ENCODE measurements at places on chromosomes 2 and 18.

- no peak for DNase-seq
Observed at GRCh38 chr18:23062011-23062410, 73.3 kb upstream of the CABLES1 start.

DNA sequence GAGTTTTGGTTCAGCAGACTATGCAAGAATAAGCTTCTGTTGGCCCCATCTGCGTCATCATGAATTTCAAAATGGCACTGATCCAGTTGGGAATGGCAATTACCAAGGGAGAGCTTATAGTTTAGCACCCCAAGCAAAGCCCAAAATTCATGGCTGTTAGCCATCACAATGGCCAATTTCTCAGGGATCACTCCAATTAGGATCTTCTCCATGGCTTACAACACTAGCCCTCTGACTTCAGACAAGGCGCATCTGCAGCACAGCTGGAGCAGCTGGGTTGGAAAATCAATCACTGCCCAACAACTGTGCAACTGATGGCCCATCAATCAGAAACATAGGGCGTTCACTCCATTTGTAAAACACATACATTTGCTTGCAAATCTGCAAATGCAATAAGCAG, 273.6 kb downstream of the SRBD1 start:
- DNase-seq: no peak

- DNase-seq: no peak
Observed at GRCh38 chr2:18988631-18989232, 369.7 kb downstream of the OSR1 start.

DNA sequence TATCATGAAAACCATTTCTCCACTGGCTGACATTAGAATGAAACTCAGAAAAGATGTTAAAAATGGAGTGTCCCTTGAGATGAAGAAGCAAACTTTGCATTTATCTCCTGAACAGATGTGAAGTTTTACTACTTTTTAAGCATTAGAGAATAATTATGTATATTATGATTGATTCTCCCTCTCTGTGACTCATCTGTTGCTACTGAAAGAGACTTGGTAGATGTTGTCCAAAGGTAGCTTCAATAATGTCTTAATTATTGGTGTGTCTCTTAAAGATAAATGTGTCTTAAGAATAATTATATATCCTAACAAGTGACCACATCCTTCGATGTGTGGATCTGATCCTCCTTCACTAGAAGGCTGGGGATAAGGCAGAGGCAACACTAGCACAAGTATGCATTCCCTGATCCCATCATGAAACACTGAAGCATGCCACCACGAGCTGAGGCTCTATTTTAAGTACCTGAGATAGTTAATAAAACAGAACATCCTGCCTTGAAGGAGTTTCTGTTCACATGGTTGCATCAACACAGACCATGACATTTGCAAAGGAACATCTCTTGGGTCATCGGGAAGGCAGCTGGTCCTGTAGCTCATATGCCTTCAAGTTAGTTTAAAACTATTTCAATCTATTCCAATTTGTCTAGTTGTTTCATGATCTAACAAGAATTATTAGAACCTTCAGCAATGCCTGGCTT, 15.5 kb downstream of the RND3 start:
- DNase-seq: no peak

DNA sequence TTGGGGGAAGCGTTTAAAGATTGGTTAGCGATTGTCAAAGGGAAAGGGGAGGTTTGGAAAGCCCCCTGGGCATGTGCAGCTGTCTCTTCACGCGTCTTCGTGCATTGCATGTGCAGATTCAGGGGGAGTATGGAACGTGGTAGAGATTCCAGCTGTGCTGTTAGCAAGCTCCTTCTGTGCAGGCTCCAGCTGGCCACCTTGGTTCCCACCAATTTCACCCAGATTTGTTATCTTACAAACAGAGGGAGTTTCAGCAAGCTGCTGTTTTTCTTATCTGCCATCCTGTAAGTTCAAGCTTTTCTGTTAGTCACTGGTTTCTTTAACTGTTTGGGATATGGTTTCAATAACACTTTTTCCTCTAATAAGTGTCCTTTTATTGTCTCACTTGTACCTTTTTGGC, 30.4 kb downstream of the FARP2 start:
- DNase-seq: no peak

GRCh38 chr18:79111483-79111882, 42.3 kb downstream of the ATP9B start:
- DNase-seq: no peak

GRCh38 chr18:48816554-48816953, 134.2 kb downstream of the SMAD7 start:
- DNase-seq: no peak

DNA sequence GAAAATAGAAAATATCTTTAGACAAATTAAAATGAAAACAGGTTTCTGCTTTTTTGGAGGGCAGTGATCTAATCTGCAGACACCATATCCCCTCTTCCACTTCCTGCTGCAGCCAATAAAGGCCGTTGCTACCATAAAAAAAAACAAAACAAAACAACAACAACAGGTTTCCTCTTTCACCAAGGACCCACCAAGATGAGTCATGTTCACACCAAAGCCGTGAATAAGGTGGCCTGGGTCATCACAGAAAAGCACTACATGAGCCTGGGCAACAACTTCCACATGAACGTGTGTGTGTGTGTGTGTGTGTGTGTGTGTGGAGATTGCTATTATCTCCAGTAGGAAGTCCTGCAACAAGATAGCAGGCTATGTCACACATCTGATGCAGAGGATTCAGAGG, 24.8 kb upstream of the TFCP2L1 start:
- DNase-seq: no peak

DNA sequence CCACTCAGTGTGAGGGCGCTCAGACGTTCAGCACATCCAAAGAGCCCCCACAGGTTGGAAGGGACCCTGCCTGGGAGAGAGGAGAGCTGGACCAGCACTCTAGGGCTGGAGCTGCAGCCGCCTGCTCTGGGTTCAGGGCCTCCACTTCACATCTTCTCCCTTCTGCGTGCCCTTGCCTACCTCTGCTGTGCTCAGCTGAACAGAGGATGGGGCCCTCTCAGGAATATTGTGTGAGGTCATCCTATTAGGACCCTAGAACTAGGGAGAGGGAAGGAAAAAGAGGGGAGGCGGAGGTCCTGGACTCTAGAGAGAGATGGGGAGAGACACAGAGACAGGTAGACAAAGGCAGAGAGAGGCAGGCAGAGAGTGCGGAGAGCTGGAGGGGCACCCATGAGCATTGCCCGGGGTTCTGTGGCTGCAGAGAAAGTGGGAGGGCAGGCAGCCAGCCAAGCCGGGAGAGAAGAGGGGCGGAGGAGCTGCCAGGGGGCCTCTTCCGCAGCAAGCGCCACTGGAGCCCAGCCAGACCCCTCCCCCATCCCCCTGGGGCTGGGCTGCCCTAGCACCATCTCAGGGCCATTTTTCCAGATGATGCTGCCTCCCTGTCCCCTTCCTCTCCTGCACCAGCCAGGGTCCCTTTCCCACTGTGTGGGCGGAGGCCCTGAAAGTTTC, 8.3 kb upstream of the TNS1 start:
- DNase-seq: no peak

GRCh38 chr2:166494140-166494624, at the start of gene SCN7A:
Gene SCN7A (minus strand): TSS chr2:166494249. CDS start chr2:166477696, 16,553 bp downstream.
- peak; percentile 9 for DNase-seq

DNA sequence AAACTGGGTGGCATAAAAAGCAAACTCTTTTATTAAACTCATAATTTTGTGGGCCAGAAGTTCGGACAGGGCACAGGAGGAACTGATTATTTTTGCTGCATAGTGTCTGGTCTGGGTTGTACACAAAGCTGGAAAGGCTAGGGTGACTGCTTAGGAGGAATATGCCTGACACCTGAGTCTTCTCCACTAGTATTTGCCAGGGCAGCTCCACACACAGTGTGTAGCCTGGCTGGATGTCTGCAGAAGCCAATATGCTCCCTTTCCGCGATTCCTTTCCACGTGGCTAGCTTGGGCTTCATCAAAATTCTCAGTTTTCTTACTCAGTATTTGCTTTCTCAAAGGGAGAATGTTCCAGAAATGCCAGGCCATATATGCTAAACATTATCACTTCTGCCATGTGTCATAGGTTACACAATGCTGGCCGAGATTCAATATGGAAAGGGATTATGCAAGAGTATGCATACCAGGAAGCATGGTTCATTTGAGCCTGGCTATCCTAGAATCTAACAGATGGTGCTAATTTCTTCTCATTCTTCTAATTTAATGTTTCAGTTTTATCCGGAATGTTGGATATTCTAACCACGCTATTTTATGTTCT, 142.7 kb upstream of the DOK6 start:
- DNase-seq: no peak

DNA sequence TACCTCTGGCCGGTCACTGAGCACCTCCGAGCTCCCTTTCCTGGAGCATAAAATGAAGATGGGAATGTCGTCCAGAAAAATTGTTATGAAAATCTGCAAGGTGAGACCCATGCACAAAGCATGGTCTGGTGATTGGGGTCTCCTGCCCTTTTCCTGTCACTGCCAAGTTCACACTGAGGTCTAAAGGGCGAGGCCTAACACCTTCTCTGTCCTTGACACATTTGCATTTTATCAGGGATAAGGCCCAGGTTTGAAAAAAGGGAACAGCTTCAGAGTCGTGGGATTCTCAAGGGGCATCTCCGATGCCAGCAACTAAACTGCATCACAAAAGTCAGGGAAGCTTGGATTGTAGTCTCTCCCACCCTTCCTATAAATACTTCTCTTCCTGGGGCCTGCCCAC, 24.7 kb downstream of the GNAL start:
- DNase-seq: no peak

- DNase-seq: peak; percentile 60
Observed at GRCh38 chr2:26245231-26245732, 543 bp downstream of the HADHB start.

DNA sequence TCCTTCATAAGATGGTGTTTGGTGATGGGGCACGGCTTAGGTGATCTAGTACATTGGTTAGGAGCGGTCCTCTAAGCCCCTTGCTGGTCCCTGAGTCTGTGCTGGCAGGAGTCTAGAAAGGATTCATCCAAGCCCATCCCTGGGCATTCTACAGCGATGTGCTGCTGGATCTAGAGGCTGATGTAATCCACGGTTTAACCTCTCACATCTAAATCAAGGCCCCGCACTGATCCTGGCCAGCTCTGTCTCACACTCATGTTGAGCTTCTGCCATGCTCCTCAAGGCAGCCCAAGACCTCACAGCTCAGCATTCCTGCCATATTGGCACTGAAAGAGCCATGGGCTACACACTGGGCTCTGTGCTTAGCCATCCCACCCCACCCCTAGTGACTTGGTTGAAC, 664.8 kb downstream of the STK39 start:
- no peak for DNase-seq

- no peak for DNase-seq
Observed at GRCh38 chr2:52995424-52995823, 772.2 kb upstream of the CHAC2 start.

DNA sequence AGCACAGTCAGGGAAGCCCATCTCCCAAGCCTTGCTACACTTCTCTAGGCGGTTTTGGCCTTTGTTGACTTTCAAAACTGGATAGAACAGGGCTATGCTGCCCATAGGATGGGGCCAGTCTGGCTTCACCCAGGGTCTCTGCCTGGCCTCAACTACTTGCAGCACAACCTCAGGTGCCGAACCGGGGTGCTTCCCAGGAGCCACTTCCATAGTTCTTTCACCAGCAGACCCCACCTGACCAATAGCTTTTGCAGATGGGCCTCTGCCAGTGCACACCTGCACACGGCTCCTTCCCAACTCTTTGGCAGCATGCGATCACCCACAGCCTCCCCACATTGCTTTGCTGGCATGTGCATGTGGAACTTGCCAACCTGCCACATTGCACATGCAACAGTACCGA, 331.6 kb downstream of the CPS1 start:
- DNase-seq: no peak

GRCh38 chr2:177380181-177380580, 12.4 kb upstream of the AGPS start:
- no peak for DNase-seq

Data from activated CD4-positive, alpha-beta memory T cell treated with anti-CD3 and anti-CD28 coated beads for 36 hours (primary cell).